SW 1271 (cell line): ENCODE measurements at places on chromosomes 3 and 15.

- DNase-seq, result no peak
Observed at GRCh38 chr3:44905446-44906157, 31.2 kb downstream of the TGM4 start.

DNA sequence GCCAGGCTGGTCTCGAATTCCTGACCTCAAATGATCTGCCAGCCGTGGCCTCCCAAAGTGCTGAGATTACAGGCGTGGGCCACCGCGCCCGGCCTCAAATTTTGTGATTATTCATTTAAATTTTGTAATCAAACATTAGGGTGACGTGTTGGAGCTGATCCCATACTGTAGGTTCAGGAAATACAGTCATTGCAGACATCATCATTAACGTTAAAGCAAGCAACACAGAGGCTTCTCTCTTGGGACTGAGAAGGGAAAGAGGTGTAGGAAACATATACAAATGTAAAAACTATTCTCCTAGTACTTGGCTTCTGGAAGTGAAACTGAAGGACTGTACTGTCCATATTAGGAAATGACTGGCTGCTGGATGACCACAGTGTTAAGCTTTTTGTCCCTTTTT, 11.1 kb upstream of the ARID3B start:
- no peak for DNase-seq

DNA sequence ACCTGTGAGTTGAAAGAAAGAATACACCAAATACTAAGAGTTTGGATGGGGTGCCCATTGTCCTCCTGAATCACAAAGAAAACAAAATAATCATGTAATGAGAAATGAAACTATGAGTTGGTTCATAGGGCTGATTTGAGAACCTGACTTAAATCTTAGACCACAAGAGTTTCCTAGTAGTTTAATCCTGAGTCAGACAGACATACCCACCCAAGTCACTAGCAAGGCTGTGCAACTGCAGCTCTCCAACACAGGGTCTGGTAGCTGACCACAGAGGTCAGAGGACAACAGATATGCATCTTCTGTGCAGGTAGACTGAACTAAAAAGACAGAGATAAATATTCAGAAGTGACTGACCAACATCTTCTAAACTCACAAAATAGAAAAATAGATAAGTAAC, 296.3 kb upstream of the TMCO5A start:
- DNase-seq, result no peak

GRCh38 chr3:102163039-102163817, 271.6 kb upstream of the ZPLD1 start:
- DNase-seq, result peak; percentile 59

DNA sequence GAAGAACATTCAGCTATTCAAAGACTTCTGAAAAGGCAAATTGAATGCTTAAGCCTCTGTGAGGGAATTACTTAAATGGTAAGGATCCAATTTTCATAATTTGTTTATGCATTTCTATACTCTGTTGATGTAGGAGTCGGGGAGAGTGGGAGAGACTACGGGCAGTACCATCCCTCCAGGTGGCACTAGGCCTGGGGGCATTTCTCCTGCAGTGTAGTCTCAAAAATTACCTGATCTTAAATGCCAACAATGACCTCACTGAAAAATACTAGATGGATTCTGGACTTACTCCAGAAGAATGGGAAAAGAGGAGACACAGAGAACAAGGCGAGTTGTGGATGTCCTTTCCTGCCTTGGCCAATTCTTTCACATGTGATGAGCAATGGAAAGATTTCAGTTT, 77.8 kb upstream of the PLXND1 start:
- no peak for DNase-seq
